ENCODE measurements at places on chromosomes 5 and 9.

DNA sequence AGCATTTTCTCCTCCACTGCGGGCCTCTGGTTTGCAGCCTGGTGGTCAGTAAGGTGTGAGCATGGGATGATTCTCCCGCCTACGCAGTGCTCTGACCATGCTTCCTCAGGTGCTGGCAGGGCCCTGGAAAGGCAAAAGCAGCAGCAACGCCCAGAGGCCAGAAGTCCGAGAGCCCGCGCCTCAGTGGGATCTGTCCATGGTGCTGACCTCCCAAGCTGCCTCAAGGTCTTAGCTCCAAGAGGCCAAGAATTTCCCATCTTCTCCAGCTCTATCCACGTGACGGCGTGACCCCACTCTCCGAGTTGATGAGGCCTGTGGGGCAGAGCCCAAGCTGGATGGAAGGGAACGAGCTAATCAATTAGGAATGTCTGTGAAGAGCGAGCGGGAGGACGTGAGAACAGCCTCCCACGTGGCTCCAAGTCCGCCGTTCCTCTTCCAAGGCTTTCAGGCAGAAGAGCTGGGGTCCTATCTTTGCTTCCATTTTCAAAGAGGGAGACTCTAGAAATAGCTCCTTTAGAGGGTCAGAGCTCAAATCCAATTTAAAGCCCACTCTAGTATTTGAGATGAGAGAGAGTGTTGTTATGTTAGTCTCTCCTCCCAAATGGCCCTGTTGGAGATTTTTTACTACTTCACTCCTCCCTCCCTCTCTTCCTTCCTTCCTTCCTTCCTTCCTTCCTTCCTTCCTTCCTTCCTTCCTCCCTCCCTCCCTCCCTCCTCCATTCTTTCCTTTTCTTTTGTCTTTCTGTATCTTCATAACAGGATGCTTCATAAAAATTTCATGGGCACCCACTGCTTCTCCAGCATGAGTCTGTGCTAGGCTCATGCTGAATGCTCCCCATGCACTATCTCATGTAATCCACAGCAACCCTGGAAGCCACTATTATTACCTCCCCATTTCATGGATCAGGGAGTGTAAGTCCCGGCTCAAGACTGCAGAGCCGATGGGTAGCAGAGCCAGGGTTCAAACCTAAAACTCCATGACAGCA, 69.3 kb downstream of the OLFM1 start:
- peak; percentile 72 for DNase-seq

DNA sequence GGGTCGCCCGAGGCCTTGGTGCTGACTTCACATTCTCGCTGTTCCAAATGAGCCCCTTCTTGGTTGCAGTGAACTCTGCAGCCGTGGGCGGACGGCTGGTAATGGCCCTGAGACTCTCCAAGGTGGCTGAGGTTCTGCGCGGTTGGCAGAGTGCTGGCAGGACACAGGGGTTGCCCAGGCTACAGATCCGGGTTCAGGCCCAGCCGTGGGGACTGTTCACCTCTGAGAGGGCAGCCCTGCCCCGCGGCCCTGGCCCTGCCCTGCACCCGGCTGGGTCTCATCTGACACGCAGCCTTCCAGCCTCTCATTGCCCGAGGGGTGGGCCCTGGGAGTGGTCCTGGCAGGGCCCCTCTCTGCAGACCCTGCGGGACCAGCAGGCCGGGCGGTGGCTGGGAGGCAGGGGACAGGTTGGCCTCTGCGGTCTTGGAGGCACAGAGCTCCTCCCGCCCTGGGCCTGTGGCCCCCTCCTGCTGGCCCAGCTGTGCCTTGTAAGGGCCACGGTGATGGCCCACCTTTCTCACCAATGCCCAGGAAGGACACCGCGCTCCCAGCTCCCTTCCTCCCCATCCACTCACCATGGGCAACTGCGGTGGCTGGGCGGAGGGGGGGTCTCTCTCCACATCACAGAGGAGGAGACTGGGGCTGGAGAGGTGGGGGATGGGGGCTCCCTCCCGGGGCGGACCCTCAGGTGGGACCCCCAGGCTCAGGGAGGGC, 51.6 kb downstream of the AHRR start:
- DNase-seq = no peak

DNA sequence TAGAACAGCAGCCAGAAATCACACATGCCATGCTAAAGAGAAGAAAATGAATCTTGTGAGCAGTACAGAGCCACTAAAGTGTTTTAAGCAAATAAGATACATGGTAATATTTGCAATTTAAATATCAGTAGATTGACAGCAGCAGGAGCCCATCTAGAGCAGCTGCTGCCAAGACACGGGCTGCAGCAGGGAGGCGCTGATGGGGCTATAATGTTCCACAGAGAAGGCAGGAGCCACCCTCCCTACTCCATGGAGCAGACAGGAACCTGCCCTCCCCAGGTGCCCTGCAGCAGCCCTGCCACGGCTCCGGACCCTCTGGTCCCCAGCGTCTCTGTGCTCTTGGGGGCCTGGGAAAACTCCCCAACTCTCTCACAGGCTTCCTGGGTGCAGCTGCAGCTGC, 224.1 kb upstream of the ISL1 start:
- DNase-seq = no peak

DNA sequence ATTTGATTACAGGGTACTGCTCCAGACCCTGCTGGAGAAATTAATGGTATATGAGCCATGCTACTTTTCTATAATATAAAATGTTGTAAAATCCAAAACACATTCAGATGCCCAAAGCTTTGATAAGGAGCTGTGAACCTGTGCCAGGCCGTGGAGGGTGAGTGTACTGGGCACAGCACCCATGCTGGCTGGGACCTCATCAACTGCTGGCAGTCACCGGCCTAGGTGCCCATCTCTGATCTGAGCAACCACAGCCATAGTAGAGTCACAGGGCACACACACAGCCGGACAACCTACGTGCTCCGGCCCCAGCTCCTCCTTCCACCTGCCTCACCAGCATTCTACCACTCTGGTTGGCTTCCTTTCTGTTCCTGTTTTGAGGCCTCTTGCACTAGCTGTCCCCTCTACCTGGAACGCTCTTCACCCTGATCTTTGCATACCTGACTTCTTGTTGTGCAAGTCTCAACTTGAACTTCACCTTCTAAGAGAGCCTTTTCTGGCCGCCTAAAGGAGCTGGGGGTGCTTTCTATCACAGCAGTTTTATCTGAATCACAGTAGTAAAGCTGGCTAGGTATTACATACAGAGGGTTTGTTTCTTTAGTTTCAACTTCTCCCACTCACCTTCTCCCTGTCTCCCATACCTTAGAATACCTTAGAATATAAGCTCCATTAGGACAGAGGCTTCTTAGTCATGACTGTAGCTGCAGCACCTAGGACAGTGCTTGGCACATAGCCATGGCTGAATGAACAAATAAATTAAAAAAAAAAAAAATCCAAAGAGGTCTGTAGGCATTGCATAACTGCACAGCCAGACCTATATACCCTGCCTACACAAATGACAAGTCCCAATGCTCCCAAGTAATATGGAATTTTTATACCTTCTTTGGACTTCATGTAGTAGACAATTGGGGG, 51.7 kb downstream of the MED27 start:
- no peak for DNase-seq

- peak; percentile 96 for DNase-seq
Observed at GRCh38 chr9:63816751-63817621, 1468.0 kb downstream of the FOXD4L5 start.

DNA sequence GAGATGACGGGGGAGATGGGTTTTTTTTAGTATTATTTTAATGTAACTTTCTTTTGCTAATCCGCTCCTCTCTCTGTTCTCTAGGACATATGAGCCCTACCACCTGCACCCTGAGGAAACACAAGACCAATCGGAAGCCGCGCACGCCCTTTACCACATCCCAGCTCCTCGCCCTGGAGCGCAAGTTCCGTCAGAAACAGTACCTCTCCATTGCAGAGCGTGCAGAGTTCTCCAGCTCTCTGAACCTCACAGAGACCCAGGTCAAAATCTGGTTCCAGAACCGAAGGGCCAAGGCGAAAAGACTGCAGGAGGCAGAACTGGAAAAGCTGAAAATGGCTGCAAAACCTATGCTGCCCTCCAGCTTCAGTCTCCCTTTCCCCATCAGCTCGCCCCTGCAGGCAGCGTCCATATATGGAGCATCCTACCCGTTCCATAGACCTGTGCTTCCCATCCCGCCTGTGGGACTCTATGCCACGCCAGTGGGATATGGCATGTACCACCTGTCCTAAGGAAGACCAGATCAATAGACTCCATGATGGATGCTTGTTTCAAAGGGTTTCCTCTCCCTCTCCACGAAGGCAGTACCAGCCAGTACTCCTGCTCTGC, 4.8 kb downstream of the MSX2 start:
- DNase-seq = no peak

DNA sequence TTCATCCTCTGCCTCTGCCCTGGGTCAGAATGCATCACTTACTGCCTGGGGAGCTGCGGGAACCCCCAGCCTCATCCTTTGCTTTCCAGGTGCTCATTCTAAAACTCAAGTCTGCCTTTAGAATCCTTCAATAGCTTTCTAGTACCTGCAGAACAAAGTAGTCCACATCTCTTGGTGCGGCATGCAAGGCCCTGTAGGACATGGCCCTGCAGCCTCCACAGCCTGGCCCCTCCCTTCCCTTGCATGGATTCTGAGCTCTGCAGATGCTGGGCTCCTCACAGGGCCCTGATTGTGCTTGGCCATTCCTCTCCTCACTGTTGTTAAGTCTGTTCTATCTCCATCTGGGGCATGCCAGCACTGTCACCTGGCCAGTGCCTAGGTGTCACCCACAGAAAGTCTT, 141.6 kb downstream of the ADCY2 start:
- DNase-seq = no peak

DNA sequence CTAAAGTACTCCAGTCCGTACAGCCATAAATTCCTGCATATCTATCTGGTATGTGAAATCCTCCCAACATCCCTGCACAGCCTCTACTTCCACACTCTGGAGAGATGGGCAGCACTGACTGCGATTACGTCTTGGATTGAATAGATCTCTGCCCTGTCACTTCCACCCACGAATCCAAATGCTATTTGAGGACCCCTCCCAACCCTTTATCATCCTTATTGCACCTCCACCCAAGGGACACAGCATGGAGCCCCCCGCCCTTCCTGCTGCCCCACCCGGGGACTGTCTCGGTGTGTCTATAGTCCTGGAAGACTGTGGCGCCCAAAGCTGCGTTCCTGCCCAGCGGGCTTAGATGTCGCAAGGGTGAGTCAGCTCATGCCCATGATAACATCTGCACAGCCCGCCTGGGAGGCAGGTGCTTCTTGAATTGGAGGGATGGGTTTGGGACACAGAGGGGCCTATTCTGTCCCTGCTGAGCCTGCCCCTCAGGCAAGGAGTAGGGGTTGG, 105.7 kb upstream of the HAND1 start:
- no peak for DNase-seq

DNA sequence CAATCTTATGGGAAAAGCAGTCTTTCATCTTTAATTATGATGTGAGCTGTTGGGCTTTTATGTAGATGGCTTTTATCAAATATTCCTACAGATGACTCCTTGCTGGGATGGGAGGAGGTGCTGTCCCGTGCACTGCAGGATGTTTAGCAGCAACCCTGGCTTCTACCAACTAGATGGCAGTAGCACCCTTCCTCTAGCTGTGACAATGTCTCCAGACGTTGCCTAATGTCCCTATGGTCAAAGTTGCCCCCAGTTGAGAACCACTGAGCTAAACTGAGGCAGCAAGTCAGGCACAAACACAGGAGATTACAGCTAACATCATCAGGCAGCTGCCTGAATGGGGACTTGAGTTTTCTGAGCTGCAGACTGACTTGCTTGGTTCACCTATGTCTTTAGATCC, 401.9 kb upstream of the PDE4D start:
- peak; percentile 31 for DNase-seq

- DNase-seq = no peak
Observed at GRCh38 chr9:102459828-102460227, 535.3 kb upstream of the CYLC2 start.

DNA sequence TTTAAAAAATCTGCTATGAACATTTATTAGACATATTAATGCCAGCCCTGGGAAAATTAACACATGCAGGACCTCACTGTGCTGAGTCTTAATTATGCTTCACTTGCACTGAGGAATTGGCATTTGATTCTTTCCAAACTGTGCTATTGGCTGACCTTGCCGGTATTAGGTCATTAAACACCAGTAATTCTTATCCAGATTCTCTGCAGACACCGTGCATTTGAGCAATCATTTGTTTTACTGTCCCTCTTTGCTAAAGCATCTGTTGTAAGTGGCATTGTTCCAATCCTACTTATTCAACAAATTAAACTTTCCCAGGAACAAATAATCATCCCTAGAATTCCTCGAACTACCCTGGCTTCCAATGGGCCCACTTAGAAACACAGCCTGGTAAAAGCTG, 145.0 kb downstream of the SLC12A2 start:
- DNase-seq = peak; percentile 85

- DNase-seq = no peak
Observed at GRCh38 chr5:133820507-133820906, 147.9 kb downstream of the C5orf15 start.

GRCh38 chr5:143605403-143606005, 202.0 kb upstream of the NR3C1 start:
- no peak for DNase-seq

GRCh38 chr9:131977109-131977838, 102.4 kb downstream of the MED27 start:
- DNase-seq = no peak

DNA sequence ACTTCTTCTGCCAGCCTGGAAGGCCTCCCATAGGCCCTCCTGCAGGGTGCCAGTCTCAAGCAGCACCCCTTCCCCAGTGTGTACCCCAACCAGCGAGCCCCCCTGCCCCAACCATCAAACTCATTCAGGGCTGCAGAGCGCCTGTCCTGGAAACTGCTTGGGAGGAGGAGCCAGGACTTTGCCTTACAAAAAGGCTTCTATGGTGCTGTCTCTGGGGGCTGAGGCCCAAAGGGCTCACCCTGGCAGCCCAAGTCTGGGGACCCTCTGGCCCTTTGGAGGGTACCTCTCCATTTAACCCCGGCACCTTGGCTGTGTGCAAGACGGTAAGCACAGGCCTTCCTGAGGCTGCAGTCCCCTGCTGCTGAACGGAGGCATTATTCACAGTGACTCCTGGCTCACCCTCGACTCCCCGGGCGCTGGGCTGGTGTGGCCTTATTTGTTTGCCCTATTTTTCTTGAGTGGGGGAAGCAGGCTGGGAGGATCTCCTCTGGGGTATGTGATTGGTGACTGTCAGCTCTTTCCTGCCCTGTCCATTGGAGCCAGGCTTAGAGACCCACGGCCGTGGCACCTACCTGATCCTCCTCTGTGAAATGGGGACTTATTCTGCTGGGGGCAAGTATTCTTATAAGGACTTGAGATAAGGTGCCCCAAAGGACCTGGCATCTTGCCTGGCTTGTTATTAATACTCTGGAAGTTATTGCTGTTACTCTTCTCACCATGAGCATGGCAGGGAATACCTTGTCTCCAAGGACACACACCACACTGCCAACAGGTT, 5.8 kb downstream of the LMX1B start:
- DNase-seq = no peak
